ENCODE measurements at places on chromosomes 6 and 20.

DNA sequence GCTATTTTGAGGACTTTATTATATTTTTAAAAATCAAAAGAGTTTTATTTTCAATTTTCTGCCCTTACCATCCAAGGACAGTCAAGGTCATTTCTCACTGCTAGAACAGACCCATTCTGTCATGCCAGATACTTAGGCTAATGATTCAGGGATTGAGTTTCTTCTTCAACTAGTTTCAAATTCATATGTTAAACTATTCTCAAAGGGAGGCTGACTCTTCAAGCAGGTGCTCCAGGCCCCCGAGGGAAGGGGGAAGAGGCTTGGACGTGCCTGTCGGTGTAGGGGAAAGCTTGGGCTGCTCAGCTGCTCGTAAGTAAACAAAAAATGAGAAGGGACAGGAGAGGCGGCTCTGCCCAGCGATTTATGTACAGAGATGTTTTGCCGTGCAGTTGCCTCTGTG is 69.4 kb upstream of the MYLIP start:
- DNase-seq, result no peak

GRCh38 chr6:77440206-77440976 is 22.9 kb downstream of the HTR1B start:
- no peak for DNase-seq

DNA sequence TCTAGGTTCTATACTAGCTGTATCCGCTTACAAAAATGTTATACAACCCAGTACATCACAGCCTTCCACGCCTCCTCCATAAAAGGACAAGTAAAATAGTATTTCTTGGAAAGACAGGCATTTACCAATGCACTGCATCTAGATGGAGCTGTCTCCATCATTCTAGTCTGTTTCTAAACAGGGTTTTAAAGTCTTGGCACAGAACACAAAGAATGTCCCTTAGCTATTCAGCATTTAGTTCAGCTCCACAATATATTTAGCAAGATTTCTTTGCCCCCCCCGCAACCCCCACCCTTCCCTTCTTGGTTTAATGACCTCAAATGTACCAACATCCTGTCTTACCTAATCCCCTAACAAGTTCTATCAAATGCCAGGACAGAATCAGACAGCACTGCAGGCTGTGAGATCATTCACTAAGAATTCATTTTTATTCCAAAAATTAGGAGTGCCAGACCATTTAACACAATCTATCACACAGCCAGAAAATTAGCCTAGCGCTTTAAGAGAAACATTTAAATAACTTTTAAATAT is 198.6 kb downstream of the BACH2 start:
- peak; percentile 77 for DNase-seq

DNA sequence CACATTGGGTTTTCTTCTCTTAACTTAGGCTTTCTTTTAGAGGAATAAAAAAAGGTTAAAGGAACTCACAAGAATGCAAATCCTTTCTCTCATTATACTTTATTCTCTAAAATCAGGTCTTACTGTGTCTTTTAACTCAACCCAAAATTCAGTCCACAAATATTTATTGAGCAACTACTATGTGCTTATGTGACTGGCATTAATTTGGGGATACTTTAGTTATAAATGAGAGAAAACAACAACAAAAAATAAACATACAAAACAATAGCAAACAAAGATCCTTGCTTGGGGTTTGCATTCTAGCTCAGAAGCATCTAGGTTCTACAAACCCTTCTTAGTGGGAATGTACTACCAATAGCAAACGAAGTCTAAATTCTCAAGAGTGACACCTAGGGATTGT is 266.2 kb downstream of the UTRN start:
- DNase-seq, result no peak

DNA sequence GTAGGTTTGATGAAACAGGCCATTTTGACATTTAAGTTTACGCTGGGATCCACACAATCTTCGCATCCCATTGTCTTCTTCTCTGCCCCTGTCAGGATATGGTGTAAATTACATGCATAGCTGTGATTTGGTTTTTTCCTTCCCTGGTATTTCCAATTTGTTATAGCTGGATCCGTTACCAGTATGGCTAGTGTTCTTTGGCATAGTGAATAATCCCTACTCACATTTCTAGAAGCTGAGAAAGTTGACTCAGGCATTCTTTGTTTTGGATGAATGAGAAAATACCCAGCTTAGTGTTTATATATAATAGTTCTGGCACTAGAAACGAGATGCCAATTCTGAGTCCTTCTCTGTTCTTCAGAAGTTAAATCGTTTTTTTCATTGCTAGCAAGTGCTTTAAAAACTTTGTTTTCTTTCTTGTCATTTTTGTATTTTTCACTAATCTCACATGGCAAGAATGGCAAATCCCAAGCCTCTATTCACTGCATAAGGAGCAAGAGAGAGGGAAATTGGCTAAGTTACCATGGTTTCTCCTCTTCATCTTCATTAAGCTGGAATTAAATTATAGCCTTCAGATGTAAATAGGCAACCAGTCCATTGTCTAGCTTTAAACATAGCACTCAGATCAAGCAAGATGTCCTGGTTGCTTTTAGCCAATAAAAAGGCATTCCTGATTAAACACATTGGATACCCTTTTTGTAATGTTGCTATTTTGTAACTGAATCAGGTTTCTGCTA is 91.9 kb upstream of the LAMP5 start:
- DNase-seq, result peak; percentile 74

DNA sequence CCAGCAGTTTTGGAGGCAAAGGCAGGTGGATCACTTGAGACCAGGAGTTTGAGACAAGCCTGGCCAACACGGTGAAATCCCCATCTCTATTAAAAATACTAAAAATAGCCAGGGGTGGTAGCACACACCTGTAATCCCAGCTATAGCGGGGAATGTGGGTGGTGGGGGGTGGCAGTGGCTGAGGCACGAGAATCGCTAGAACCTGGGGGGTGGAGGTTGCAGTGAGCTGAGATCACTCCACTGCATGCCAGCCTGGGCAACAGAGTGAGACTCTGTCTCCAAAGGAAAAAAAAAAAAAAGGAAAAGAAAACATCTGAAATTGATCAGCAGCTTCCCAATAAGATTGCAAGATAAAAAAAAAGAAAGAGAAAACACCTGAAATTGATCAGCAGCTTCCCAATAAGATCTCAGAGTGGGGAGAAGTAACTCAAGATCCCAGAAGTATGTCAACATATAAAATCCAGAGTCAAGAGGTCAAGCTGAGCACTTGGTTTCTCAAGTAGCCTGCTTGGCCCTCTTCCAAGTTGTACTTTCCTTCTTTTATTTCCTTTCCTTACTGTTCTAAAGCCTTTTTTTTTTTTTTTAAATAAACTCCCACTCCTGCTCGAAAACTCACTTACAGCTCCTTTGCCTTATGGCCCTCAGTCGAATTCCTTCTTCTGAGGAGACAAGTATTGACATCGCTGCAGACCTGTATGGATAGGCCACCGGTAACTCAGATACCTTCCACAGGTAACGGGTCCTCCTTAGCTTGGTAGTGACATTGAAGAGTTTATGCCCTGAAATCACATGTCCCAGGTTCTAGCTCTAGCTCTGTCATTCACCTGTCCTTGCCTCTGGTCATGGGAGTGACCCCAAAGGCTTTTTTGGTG is 368.5 kb upstream of the SYNCRIP start:
- no peak for DNase-seq

DNA sequence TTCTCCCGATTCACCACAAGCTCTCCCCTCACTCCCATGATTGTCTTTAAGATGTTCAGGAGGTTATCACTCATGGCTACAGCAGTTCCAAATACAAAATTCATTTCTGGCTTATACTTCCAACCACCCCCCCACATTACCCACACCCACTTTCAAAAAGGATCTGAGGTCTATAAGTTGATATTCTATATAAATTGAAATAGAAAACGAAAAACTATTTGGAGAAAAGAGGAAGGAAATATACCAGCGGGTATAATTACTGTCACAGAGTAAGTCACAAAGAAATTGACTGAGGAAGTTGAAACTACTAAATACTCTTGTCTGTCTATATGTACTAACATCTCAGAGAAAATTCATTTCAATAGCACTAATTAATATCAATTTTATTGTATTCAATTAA is 112.7 kb upstream of the TNFAIP3 start:
- DNase-seq, result no peak

GRCh38 chr6:159766906-159767305 is 5.1 kb downstream of the ACAT2 start:
- DNase-seq, result peak; percentile 7

DNA sequence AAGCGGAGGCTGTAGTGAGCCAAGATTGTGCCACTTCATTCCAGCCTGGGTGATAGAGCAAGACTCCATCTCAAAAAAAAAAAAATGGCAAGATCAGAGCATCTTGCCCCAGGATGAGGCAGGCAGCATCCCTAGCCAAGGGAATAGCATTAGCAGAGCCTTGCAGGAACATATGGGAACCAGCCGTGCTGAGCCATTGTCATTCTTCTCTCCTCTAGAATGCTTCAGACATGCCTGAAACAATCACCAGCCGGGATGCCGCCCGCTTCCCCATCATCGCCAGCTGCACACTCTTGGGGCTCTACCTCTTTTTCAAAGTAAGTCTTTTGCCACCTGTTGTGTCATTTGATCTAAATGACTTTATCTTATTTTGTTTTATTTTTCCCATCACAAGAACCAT is 13.0 kb downstream of the HM13 start:
- DNase-seq, result no peak

DNA sequence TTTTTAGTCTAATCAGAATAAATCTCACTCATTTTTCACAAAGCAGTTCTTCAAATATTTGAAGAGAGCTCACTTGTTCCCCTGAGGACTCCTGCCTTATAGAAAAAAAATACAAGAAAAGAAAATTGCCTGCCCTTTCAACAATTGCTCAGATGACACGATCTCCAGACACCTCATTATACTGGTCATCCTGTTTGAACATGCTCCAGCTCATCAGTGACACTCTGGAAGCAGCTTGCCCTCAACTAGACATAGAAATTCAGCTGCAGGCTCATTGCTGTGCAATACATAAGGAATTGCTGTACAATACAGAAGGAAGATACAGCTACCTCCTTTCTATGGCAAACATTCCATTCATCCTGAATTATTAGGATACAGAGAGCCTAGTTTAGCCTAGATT is 73.1 kb downstream of the OPN5 start:
- no peak for DNase-seq

DNA sequence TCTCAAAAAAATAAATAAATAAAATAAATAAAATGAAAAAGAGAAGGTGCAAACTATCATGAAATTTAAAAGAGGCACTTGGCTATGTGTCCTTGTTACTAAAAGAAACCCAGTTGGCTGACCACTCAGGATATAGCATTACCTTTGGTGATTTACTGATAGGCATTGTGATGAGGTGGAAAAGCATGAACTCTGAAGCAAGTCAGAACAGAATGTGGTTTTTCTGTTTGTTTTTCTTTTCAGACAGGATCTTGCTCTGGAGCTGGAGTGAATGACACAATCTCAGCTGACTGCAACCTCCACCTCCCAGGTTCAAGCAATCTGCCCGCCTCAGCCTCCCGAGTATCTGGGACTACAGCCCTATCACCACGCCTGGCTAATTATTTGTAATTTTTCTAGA is 31.9 kb downstream of the ZNF184 start:
- no peak for DNase-seq

DNA sequence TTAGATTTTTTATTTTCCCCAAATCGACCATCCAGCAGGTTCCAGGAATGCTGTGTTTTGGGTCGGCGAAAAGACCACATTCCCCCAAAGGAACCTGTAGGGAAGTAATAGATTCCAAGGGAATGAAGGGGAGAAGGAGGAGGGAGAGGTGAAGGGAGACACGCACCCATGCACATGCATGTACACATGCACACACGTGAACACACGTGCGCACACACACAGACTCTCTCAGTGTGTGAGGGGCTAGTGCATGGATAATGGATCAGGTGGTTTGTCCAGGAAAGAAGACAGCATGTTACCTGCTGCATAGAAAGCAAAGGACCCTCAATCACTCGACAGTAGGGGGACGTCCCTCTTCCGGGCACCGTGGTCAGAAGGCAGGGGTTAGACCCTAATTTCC is 52.4 kb upstream of the PDE10A start:
- DNase-seq, result no peak

DNA sequence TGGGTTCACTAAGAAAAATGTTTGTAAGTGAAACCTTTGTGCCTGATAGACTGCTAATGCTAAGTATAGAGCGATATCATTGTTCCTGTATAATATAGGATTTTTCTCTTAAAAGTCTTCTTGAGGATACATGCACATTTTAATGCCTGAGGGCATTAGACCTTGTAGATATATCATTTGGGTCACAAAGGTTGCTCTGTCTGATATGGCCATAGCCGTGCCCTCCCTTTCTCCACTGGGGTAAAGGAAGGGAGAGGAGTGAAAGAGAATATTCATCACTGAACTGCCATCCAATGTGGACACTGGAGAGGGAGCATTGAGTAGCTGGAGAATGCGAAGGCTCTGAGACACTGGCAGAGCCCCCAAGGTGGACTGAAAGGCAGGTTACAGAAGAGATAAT is 442.2 kb upstream of the SPTLC3 start:
- no peak for DNase-seq

- no peak for DNase-seq
These were observed 110.9 kb upstream of the JAG1 start for GRCh38 chr20:10784554-10785183.
